ENCODE measurements at places on chromosomes 5 and 9. TPM values are rescaled to one million over a fixed set of nuclear protein-coding genes. Genes with fewer than 3 reads are reported as not detected.

The FAT2 gene
- total RNA-seq = not detected

The CATSPER3 gene
- total RNA-seq = 0.80 TPM

The PCDH12 gene
- total RNA-seq = not detected

The TCOF1 gene
- 64.6 TPM for total RNA-seq

The CCDC180 gene
- total RNA-seq = 12.5 TPM
